ENCODE measurements at places on chromosomes 11 and 22.

DNA sequence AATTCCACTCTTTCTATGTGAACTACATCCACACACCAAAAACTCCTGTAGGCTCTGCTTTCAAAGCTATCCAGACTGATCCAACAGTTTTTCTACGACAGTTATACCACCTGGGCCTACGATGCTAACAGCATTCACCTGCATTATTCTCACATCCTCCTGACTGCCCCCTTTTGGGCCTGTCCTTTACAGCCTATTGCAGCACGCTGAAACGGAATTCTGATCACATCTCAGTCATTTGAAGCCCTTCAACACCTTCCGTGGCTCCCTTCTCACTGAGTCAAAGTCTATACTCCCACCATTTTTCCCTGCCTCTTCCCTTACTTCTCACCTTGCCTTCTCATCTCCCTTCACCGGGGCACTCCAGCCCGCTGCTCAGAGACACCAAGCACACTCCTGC is 791.3 kb upstream of the KIRREL3 start:
- DNase-seq, result no peak

GRCh38 chr11:69765498-69765995 is 9.6 kb downstream of the FGF4 start:
- no peak for DNase-seq

- no peak for DNase-seq
Observed at GRCh38 chr22:44075670-44076069, 51.6 kb downstream of the PARVB start.

DNA sequence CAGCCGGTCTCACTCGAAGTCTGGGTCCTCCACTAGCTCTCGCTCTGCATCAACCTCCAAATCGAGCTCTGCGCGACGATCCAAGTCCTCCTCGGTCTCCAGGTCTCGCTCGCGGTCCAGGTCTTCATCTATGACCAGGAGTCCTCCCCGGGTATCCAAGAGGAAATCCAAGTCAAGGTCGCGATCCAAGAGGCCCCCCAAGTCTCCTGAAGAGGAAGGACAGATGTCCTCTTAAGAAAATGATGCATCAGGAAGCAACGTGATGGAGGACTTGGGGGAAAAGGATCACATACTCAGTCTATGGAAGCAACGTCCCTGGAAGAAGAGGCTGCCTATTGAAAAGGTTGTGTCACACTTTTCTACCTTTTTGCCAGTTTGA is 1.1 kb downstream of the SRSF8 start:
- DNase-seq, result no peak

DNA sequence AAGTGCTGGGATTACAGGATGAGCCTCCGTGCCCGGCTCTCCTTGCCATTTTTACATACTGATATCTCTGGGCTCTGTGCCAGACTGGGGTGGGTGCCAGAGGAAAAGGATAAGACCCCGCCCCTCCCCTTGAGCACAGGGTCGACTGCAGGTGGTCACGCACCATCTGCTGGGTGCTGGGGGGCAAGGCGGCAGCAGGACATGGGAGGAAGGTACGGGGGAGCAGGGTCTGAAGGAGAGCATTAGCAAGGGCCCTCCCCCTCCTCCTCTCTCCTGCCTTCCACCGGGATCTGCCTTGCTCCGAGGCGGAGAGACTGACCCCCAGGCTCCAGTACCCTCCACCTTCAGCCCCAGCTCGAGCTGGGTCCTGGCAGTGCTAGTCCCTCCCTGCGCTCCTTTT is 9.7 kb upstream of the PGA3 start:
- no peak for DNase-seq

GRCh38 chr22:20427945-20428417 is 9.6 kb downstream of the SCARF2 start:
- no peak for DNase-seq

GRCh38 chr22:41048791-41049717 is 43.3 kb upstream of the EP300 start:
- DNase-seq, result no peak

DNA sequence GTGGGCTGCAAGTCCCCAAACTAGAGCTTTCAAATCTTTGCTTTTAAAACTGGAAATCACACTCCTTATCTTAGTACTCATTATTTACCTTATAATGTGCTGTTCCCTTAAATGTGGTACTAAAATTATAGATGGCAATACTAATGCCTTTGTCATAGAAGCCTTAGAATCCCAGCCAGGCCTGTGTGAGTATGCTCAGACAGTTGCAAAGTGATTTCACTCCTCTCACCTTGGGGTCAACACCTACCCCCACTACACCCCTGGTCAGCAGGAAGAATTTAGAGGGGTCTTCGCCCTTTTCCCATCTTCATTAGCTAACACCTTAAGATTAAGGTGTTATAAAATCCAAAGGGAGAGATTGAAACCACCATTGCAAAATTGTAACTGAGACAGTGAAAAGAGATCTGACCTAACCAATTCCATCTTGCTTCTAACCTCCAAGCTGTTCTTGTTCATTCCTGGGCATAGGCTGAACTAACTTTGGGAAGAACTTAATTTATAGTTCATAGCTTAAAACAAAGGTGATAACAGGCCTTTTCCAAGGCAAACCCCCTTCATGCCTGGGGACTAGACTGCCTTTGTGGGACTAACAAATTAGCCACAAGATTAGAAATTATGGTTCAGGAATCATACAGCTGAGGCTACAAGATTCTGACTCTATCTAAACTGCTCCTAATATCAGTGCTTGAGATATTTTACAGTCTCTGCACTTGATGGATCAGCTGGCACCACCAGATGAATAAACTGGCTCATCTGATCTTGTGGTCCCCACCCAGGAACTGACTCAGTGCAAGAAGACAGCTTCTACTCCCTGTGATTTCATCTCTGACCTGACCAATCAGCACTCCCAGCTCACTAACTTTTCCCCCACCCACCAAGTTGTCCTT is 10.4 kb upstream of the MRPL17 start:
- no peak for DNase-seq

- no peak for DNase-seq
Observed at GRCh38 chr22:48207919-48208535, 1445.6 kb downstream of the TBC1D22A start.

DNA sequence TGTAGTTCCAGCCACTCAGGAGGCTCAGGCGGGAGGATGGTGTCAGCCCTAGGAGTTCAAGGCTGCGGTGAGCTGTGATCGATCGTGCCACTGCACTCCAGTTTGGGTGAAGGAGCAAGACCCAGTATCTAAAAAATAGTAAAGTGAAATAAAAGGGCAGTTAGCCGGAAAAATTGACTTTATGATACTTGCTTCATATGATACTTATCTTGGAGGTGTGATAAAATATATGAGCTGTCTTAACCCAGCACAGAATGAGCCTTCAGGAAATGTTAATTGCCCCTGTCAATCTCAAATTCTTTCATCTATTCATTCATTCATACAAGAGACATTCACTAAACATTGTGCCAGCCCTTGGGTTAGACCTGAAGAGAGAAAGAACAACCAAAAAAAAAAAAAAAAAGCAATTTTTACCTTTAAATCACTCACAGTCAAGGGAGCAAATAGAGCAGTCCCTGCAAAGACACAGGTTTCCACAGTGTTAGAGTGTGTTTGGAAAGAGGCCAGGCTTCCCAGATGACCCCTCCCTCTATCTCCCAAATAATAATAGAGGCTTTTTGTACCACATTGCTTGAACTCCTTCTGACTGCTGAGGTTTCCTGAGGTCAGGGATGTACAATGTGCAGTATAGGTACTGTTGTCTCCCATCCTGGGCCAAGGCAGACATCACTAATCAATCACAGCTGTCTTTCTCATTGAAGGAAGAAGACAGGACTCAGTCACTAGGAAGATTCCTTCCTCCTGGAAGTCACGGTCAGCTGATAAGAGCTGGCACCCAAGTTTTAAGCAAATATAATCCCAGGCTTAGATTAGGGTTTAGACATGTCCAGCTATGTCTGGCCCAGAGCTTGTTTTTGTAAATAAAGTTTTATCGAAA is 454.6 kb downstream of the MIAT start:
- DNase-seq, result no peak

- no peak for DNase-seq
Observed at GRCh38 chr22:45033136-45033535, 23.3 kb upstream of the PHF21B start.

- no peak for DNase-seq
Observed at GRCh38 chr11:128701086-128701485, 7.2 kb downstream of the FLI1 start.

DNA sequence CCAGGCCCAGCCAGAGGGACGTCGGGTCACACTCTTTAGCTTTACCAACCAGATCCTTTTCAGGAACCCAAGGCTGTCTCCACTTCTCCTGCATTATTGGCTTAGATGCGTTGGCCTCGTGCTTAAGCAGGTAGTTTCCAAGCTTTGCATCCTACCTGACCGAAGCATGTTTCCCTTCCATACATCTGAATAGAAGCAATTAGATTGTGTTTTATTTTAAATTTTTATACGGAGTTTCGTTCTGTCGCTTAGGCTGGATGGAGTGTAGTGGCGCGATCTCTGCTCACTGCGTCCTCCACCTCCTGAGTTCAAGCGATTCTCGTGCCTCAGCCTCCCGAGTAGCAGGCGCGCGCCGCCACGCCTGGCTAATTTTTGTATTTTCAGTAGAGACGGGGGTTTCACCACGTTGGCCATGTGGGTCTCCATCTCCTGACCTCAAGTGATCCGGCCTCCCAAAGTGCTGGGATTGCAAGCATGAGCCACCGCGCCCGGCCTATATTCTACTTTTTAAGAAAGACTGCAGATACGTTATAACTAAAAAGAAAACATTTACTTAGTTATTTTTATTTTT is 677 bp downstream of the DYNC2H1 start:
- no peak for DNase-seq

DNA sequence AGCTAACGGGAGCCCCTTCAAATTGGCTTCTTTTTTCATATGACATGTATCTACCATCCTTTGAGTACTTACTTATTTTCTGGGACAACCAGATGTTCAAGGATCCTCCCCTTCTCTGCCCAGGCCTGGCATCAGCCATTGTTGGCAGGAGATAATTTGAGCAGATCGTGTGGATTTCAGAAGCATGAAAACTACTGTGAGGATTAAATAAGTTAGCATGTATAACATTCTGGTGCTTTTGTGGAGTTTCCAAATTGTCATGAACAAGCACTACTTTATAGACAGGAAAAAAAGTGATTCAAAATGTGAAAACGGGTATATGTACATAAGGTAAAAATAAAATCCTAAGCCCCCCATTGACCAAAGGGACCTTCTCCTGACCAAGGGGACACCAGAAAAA is 2.1 kb upstream of the NADSYN1 start:
- DNase-seq, result no peak

- no peak for DNase-seq
Observed at GRCh38 chr11:84514436-84514835, 1112.7 kb downstream of the DLG2 start.

- DNase-seq, result no peak
Observed at GRCh38 chr11:133832991-133833897, 12.1 kb downstream of the SPATA19 start.
